ENCODE measurements at places on chromosomes 7 and 10. TPM values are rescaled to one million over a fixed set of nuclear protein-coding genes. Genes with fewer than 3 reads are reported as not detected.

Gene HECW1
- total RNA-seq = 1.4 TPM

Gene TCF7L2
- 34.1 TPM for total RNA-seq

Gene ADAM22
- total RNA-seq = 16.8 TPM

Gene MRLN
- not detected for total RNA-seq

Gene FAM170B
- total RNA-seq = not detected

Gene RARRES2
- total RNA-seq = 33.5 TPM

Gene MYO1G
- 16.7 TPM for total RNA-seq

Gene CNNM1
- 0.37 TPM for total RNA-seq

DNA sequence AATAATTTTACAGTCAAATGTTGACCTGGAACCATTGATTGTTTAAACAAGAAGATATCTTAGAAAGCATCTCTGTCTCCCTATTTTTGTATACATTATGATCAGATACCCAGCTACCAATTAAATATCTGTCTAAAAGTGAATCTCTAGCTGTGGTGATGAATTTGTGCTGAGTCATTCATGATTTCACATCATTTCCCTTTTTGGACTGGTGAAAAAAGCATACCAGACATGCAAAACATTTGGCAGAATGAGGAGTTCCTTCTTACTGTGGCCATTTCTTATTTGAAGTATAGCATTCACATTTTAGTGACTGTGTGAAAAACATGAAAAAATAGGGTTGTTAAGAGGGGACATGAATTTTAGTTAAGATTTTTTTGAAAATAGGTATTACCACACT is 98.0 kb upstream of the GATA3 start:
- DNase-seq = no peak

DNA sequence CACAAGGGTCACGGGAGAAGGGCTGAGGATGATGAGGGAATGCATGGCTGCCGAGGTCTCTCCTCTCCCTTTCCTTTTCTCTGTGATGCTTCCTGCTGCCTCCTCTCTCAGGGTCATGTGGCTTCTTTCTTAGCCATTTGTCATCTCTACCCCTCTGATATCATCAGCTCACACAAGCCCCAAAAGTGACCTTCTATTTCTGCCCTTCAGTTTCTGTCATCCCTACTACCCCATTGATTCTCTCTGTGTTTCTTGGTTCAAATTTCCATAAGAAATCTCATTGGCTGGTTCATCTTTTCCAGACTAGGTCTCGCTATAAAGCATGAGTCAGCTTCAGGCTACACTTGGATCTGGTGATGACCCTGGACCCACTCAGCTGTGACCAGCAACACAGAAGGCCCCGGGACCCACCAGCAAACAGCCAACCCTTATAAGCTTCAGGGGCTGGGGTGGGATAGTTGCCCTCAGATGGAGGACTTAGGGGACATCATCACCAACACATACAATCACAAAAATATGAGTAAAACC is 284.3 kb downstream of the SKAP2 start:
- DNase-seq = no peak

DNA sequence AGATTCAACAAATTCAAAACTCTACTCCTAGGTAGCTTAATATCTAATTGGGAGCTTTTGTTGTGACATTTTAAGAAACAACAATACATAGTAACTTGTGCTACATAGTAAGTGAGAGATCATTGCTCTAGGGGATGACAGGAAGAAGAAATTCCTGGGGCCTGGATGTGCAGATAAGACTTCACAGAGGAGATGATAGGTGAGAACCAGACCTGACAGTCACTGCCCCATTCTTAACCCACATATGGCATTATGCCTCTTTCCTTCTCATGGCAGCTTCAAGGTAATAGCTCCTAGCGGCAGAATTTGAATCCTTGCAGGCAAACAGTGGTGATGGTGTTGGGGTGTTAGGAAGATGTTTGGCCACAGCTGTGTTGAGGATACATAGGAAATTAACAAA is 233.6 kb downstream of the VTI1A start:
- DNase-seq = no peak

DNA sequence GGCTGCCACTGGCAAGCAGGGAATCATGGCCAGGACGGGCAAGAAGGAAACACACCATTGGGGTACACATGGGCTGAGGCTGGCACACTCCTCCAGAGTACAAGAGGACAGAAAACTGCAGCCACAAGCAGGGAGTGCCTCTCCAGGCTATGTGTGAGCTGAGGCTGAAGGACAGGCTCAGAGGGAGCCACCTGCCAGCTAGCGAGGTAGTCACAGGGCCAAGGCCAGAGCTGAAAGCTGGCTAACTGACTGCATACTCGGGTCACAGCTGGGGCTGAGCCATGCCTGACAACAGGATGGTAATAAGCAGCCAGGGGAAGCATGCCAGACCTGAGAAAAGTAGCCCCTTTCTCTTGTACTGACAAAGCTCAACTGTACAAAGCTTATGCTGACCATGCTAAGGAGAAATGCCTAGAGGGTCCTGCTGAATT is 52.0 kb downstream of the KIF5B start:
- DNase-seq = peak; percentile 24

- no peak for DNase-seq
Observed at GRCh38 chr10:1370298-1370697, 314.1 kb downstream of the WDR37 start.

- DNase-seq = no peak
Observed at GRCh38 chr7:43737467-43738127, 8.3 kb upstream of the COA1 start.

GRCh38 chr7:79403451-79403850 is 50.0 kb downstream of the MAGI2 start:
- no peak for DNase-seq

GRCh38 chr10:128568041-128568440 is 441.8 kb upstream of the MKI67 start:
- no peak for DNase-seq

- no peak for DNase-seq
Observed at GRCh38 chr10:8369666-8370065, 315.2 kb downstream of the GATA3 start.

GRCh38 chr7:133983685-133984419 is 143.3 kb upstream of the LRGUK start:
- no peak for DNase-seq

GRCh38 chr10:29302499-29302898 is 13.6 kb downstream of the LYZL1 start:
- no peak for DNase-seq

DNA sequence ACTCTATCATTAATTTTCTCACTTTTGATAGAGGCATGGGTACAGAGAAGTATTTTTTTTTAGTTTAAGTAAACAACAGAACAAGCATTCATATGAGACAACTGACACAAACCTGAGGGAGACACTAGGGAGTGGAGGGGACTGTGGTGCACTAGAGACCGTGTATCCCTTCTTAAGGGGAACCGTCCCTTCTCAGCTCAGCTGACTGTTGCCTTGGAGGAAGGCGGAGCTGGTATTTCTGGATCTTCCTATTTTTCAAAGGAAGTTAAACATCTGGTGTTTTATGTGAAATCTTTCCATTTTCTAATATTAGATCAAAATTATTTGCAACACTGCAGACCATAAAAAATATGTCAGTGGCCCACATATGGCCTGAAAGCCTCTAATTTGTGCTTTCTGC is 113.6 kb upstream of the MACROH2A2 start:
- no peak for DNase-seq

- DNase-seq = no peak
Observed at GRCh38 chr7:105285118-105285874, 103.4 kb downstream of the SRPK2 start.

DNA sequence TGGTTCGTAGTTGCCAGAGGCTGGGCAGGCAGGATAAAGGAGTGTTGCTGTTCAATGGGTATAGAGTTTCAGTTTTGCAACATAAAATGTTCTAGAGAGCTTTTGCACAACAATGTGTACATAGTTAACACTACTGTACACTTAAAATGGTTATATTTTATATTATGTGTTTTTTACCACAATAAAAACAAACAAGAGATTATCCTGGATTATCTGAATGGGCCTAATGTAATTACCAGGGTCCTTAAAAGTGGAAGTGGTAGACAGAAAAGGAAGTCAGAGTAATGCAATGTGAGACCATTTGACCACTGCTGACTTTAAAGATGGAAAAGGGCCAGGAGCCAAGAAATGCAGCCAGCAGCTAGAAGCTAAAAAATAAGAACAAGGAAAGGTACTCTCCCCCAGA is 159.7 kb downstream of the SGMS1 start:
- DNase-seq = peak; percentile 43

DNA sequence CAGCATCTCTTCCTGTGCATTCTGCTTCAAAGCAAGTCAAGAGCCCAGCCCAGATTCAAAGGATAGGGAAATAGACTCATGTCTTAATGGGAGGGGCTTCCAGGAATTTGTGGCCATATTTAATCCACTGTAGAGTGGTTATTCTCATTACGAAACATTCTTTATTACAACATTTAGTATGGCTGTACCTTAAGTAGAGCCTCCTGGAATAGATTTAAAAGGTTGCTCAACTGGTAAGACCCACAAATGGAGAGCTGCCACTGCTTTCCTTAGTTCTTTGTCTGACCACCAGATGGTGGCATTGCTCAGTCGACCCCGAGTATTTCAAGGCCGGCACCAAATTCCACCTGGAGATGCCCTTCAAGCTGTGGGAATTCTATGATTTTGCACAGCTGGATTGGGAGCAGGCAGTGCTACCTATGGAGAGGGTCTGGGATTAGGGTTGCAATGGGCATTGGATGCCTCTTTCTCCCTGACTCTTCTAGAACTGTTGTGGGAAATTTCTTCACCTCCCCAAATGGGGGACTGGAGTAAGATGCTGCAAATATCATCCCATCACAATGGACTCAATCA is 102.2 kb downstream of the RBM20 start:
- peak; percentile 91 for DNase-seq

DNA sequence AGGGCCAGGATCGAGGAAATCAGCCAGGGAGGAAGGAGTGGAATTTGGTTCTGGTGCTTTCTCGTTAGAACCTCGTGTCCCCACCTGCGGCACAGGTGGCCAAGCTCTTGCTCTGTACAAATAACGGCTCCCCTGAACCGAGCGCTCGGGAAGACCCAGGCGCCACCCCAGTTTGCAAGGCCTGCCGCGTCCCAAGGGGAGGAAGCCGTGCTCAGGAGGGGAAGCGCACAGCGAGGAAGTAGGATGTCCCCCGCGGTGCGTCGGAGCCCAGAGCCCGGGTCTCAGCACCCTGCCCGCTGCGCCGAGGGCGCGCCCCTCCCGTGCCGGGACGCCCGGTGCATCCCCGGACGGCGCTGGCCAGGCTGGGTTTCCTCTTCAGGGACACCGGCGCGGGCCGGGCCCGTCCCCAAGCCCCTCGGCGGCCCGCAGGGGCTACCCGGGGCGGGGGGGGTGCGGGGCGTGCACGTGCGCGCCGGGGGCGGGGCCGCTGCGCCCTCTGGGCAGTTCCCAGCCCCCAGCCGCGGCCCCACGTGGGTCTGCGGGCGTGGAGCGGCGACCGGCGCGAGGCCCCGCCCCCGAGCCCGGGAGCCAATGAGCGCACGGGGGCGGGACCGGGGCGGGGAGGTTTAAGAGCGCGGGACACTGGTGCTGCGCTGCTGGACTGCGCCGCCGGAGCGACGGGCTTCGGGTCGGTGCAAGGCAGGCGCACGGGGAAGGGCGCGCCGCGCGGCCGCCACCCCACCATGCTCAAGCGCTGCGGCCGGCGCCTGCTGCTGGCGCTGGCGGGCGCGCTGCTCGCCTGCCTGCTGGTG is at the start of gene LFNG:
LFNG (plus strand) TSS at position 656 of the 812 bp plus-strand sequence; CDS start at position 744, 88 bp downstream.
- DNase-seq = peak; percentile 97

- DNase-seq = no peak
Observed at GRCh38 chr10:54903745-54904144, 102.7 kb upstream of the PCDH15 start.

GRCh38 chr7:135914346-135914745 is 62.8 kb downstream of the MTPN start:
- no peak for DNase-seq

DNA sequence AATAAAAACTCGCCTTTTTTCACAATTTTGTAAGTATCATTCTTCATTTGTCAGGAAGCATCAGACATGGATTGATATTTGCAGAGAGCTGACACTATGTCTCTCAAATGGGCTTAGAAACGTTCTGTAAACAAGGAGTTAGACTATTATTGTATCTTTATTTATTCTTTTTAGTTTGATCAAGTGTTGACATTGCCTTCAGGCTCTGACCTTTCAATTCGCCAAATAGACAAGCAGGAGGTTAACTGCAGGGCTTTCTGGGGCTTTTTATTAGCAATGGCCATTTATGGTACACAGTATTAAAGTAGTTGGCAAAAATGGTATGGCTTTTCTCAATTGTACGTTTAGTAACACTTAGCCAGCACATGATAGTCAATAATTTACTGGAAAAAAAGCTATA is 221.7 kb downstream of the ZWINT start:
- no peak for DNase-seq

DNA sequence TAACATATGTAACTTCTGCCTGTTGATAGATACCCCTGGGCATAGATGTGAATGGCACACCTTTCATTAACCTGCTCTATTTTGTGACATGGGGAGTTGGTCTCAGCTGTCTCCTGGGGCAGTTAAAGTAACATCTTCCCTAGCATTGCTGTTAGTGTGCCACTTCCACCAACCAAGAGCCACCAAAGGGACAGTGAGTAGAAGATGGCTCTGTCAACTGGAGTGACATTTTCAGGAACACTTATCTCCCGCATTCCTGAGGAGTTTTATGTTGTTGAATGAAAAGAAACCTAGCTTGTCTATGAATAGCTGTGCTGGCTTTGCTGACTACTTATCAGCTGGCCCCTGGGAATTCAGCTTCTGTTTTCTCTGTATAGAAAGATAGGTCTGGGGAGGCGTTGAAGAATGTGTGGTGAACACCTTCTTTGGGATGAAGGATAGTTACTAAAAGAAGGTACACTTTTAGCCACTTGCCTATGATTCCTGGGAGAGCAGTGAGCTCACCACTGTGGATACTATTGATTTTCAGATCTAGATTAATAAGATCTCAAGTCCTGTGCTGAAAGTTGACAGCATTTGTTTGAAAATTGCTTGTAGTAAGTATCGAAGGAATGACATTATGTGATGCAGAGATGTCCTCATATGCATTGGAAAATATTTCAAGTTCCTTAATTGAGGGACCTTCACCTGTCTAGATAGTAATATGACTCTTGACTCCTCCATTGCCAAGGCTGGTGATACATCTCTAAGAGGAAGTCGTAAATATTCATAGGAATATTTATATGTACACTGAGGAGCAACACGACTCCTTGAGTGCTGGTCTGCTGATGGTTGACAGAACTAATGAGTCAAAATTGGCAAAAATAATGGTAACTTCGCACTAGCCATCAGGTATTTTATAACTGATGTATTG is 7.6 kb downstream of the STARD3NL start:
- DNase-seq = no peak
